ENCODE measurements at places on chromosomes 13 and 19. TPM values are rescaled to one million over a fixed set of nuclear protein-coding genes. Genes with fewer than 3 reads are reported as not detected.

- DNase-seq, result no peak
Measured at GRCh38 chr19:54329476-54330165, 9.3 kb downstream of the LILRA4 start.

DNA sequence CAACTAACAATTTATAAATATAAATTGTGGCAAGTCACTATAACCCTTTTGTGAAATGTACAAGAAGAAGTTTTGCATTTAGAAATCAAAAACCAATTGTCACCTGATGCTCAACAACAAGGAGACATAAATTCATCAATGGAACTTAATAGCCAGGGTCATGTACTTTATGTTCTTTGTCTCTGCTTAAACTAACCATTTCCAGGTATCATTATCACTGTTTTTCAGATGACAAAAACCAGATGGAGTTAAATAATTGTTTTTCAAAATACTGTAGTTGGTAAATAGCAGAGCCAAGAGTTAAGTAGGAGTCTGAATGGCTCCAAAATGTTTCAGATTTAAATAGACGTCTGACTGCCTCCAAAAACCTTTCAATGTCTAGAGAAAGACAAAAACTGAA lies 72.3 kb upstream of the MAB21L1 start:
- no peak for DNase-seq

DNA sequence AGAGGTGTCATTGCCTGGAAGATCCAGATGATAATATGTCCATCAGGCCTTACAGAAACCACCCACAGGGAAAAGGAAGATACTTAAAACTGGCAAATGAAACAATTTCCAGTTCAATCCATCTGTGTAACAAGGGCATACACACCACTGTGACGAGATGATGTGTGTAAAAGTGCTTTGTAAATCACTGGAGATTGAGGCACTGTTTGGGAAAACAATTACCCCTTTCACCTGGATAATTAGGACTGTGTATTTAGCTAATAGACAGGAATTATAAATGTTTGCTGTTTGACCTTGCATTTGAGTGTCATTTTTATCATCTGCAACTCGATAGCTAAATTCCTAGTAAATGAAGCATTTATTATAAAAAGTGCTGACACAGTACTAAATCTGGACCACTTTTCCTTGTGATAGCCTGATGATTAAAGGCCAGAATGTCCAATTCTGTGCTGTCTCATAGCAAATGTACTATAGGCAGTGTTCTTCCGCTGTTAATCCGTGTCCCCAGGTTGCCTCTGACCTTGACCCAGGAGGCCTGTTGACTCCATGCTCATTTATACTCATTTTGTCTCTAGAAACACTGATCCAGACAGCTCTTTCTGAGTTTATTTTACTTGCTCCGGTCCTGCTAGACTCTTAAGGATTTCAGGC lies 105.8 kb downstream of the LACC1 start:
- no peak for DNase-seq

DNA sequence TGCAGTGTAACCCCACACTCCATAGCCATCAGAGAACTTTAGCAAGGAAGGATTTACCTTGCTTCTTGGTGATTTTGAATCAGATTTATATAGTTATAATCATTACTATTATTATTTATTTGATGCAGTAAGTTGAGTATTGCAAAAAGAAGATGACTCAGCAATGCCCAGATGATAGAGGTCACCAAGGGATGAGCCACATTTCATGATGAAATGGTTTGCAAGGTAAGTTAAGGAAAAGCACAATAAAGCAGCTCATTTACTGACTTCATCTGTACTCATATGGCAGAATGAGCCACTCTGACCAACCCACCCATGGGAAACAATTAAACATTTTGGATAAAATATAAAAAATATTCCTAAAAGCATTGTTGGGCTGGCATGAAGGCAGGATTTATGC lies 59.1 kb downstream of the AKAP11 start:
- no peak for DNase-seq

GRCh38 chr19:11944656-11945055 lies 19.7 kb downstream of the ZNF700 start:
- DNase-seq, result no peak

GRCh38 chr13:113846636-113847318 lies 17.1 kb downstream of the GAS6 start:
- DNase-seq, result no peak

DNA sequence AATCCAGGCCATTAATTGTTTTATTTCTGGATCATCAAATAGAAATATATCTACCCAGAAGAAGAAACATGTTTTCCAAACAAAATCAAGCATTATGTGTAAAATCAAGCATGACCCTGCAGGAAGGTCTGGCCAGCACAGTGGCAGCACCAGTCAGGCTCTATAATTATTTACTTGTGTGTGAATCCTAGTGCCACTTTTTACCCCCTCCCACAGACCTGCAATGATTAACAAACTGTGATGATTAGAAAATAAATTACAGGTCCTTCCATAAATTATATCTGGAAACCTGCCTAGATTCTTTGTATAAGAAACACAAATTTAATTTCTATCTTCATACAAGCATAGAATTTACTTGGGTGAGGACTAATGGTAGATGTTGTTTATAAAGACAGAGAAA lies 186.1 kb downstream of the GPC6 start:
- DNase-seq, result no peak

GRCh38 chr13:89763005-89763404 lies 1584.5 kb upstream of the MIR17HG start:
- DNase-seq, result peak; percentile 26

GRCh38 chr19:54646331-54646841 lies 16.1 kb downstream of the LILRB1 start:
- no peak for DNase-seq

- no peak for DNase-seq
Measured at GRCh38 chr13:112928020-112928971, 40.7 kb upstream of the MCF2L start.

GRCh38 chr13:32200741-32201140 lies 114.4 kb downstream of the ZAR1L start:
- no peak for DNase-seq

- DNase-seq, result peak; percentile 43
Measured at GRCh38 chr13:27678306-27679040, 56.8 kb downstream of the POLR1D start.

DNA sequence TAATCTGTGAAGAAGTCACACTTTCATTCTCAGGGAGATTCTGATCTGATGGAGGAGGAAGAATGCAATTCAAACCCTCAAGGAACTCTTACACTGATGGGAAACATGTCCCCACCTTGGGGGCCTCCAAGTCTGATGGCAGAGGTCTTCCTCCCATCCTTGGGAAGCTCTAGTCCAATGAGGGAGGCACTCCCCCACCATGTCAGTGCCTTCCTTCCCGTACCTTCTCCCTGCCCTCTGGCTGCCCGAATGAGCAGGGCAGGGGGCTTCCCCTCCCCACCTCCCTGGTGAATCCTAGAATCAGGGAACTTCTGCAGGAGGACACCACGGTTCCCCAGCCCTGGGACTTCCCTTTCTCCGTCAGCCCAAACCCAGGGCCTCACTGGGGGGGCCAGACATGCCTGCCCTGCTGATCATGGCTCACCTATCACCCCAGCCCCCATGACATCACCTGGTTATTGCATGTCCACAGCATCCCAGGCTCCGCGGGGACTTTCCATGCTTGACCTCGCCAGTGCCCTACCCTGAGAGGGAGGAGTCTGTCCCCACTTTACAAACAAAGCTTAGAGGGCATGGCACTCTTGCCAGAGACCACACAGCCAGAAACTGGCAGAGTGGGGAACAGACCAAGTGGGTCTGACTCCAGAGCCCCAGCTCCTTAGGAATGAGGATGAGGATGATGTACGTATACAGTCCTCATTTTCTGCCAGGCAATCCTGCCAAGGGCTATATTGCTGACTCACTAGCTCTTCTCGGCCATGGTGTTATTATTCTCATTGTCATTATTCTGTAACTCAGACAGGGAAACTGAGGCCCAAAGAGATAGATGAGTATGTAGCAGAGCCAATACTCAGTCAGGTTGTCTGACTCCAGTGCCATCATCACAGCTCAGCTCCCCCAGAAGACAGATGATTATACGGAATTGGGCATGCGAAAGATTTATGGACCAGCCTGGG lies 9.6 kb upstream of the BCL3 start:
- DNase-seq, result no peak

DNA sequence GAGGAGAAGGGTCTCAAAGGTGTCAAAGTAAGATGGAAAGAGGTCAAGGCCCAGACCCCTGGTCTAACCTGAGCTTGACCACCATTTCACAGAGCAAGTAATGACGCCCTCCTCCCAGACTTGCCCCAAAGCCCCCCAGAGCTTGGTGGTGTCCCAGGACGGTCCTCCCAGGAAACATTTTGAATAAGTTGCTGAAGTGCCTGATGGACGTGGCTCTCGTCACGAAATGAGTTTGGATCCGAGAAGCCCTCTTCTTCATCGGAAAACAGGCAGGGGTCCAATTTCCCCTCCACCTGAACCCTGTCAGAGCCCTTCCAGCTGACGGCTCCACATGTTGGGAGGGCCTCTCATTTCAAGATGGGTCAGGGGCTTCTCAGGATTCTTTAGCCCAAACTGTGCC lies 54.5 kb upstream of the TPM4 start:
- no peak for DNase-seq

- no peak for DNase-seq
Measured at GRCh38 chr13:105336706-105337576, 1198.5 kb downstream of the EFNB2 start.

DNA sequence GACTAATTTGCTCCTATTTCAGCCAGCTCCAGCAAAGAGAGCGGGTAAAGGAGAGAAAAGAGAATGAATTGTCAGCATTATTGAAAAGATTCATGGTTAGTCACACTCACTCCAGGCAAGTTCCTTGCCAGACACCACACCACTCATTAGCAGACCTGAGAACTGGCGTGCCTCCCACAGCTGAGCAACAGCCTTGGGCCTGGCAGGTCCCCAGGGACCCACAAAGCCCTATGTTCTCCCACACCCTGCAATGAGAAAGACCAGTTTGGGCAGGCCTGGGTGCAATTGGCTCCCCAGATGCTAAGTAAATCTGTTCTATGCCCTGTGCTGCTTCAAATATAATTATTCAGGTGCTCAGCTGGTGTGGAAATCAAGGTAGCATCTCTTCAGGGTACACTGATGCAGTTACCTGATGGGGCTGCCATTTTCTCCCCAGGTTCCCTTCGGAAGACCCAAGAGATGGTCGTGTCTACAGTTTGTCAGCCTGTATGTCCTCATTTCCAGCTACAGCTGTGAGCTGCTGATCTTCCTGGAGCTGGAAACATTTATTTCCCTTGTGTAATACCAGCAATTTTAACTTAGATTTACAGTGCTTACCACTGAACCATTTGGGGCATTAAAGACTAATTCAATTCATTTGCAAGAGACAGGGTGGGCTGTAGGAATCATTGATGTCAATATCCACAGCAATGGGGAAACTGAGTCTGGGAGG lies 405.0 kb downstream of the COG6 start:
- peak; percentile 77 for DNase-seq

DNA sequence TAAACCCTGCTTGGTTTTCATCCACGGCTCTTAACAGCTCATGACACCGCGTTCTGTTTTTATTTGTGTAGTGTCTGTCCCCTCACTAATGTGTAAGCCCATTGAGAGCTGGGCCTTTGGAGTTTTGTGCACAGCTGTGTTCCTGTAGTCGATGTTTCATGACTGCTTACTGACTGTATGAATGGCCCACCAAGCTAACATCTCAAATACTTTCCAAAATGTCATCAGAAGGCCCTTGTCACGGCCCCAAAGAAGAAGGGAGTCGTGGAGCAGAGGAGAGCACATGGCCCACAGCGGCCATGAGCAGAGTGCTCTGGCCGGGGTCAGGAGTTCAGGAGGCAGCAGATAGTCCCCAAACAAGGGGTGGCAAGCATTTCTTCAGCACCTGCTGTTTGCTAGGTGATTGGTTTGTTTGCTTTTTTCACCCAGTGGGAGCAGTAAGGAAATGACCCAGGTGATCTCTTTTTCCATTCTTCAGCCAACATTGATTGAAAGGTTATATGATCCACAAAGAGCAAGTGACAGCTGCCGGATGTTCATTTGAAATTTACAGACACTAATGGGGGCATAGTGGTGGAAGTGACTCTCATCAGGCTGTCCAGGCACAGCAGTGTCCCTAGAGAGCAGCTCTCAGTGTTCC lies 315.2 kb downstream of the ATP8A2 start:
- DNase-seq, result no peak

DNA sequence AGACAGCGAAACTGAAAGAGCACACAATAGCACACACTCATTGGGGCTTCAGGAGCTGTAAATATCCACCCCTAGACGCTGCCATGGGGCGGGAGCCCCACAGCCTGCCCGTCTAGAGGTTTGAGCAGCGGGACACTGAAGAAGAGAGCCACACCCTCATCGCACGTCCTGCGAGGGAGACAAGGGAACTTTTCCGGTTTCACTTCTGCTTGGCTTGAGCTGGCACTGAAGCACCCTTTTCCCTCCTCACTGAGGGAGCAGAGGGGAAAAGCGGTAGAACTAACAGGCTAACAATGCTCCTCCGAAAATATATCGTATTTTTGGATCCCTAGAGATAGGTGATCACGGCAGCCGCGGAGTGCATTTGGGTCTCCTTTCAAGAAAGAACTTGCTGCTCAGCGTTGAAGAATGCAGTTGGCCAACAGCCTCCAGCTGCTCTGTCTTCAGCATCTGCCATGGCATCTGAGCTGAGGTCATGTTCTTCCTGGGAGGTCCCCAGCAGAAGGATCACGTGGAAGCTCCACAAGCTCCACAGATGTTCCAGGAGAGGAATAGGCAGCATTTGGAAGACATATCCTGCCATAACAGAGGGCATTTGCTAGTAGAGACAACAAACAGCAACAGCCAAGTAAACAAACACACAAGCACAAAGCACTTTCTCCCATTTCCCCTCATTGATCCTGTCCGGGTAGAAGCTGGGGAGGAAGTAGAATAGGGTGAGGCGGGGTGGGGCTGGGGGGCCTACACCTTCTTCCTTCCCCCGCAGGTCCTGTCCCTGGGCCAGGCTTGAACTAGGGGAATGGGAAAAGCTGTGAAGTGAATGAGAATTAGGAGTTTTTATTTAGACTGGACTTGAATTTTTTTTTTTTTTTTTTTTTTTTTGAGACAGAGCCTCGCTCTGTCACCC lies 44.8 kb upstream of the ALOX5AP start:
- peak; percentile 71 for DNase-seq

- no peak for DNase-seq
Measured at GRCh38 chr13:99199541-99200431, 868 bp upstream of the UBAC2 start.

- DNase-seq, result no peak
Measured at GRCh38 chr13:77222909-77223308, 104.0 kb downstream of the MYCBP2 start.

GRCh38 chr19:18737954-18738351 lies 53.2 kb downstream of the COMP start:
- no peak for DNase-seq

PSG6 gene
- total RNA-seq, result not detected

PLPP2 gene
- total RNA-seq, result 104 TPM

LAIR1 gene
- not detected for total RNA-seq

ZNF675 gene
- total RNA-seq, result 16.5 TPM

DIRAS1 gene
- not detected for total RNA-seq

LILRA1 gene
- total RNA-seq, result not detected

SLC10A2 gene
- not detected for total RNA-seq

OR7G1 gene
- total RNA-seq, result not detected

PRSS57 gene
- not detected for total RNA-seq

GPC6 gene
- total RNA-seq, result 4.7 TPM

Data from HT1080 (cell line).